Lower lobe of right lung (tissue), 2 donors: ENCODE measurements at places on chromosomes 13 and 19. TPM values are rescaled to one million over a fixed set of nuclear protein-coding genes. Genes with fewer than 3 reads are reported as not detected.

PABPC3 gene
- total RNA-seq, result 0.18 TPM

ZNF433 gene
- total RNA-seq, result 5.1 TPM

CYP2B6 gene
- total RNA-seq, result 1.9 TPM

FXYD1 gene
- total RNA-seq, result 49.7 TPM

TSSK6 gene
- 2.9 TPM for total RNA-seq

TMEM150B gene
- 45.5 TPM for total RNA-seq

DNA sequence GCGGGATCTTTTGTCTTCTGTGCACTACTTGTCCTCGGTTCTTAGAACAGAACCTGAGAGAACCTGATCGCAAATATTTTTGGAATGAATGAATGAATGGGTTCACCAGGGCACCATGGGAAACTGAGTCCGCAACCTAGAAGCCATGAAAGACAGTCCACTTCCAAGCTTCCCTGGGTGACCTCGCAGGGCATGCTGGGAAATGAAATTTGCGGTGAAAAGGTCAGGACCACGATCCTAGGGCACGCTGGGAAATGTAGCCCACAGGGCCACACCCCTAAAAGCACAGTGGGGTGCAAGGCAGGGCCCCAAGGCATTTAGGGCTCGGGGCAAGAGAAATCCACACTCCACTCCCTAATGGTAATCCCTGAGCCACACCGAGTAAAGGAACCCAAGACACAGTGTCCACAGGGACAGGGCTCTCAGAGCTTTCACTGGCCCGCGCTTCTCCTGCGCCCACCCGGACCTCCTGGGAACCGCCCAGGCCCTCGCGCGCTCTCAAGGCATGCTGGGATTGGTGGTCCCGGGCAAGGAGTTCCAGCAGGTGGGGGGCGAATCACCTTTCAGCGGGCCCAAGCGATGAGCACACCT lies 1.1 kb upstream of the PPP1R12C start:
- peak; percentile 71 for DNase-seq
- peak overlapping the region; percentile 89 for H3K4me3 ChIP-seq
- H3K4me1 ChIP-seq, result peaks cover 38% of the 10 kb centered on the region
- no peaks in the 10 kb centered on the region for H3K36me3 ChIP-seq

DNA sequence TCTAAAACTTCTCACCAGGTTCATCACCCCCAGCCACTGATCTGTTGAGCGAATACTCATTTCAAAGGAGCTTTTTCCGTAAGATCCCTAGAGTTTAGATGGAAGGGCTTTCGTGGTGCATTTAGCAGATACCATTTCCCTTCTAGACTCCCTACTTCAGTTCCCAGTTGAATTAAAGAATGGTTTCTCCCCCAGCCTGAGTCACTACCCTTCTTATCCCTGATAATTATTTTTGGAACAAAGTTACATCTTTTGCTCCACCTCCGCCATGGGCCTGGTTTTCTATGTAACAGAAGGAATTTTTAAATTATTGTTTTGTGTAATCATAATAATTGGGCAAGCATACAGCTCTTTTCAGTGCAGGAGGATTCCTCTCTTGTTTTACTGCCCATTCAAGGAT lies 22.0 kb downstream of the USPL1 start:
- no peak for DNase-seq
- peaks cover 71% of the 10 kb centered on the region for H3K36me3 ChIP-seq
- no peaks in the 10 kb centered on the region for H3K27me3 ChIP-seq

DNA sequence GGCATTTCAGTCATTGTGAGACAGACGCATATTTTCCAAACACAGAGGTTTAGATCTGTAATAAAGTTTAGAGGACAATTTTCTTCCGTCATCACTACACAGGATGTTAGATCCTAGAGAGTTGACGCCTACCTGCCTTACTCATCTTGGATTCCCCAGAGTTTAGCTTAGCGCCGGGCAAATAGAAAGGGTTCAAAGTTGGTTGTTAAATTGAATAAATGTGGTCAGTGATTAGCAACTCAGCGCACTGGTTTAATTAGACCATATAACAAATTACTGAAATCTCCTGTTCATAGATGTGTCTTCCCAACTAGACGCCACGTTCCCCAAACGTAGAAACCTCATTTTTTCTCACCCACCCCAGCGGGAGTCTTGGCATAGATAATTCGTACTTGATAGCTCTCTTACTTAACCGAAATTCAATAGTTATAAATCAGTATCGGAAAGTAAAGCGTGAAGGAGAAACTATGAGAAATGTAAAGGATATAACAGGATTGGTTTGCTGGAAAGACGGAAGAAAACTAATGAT lies 726 bp upstream of the UFM1 start:
- DNase-seq, result no peak
- H3K36me3 ChIP-seq, result peaks cover 11% of the 10 kb centered on the region
- H3K4me3 ChIP-seq, result peak overlapping the region; percentile 77
- H3K4me1 ChIP-seq, result peaks cover 21% of the 10 kb centered on the region
- no peaks in the 10 kb centered on the region for H3K27me3 ChIP-seq

- H3K36me3 ChIP-seq, result no peaks in the 10 kb centered on the region
- H3K4me1 ChIP-seq, result no peaks in the 10 kb centered on the region
- DNase-seq, result no peak
- H3K4me3 ChIP-seq, result no peak overlapping the region
- no peak overlapping the region for H3K27ac ChIP-seq
These were observed 103.7 kb downstream of the LACC1 start for GRCh38 chr13:43983373-43983772.

DNA sequence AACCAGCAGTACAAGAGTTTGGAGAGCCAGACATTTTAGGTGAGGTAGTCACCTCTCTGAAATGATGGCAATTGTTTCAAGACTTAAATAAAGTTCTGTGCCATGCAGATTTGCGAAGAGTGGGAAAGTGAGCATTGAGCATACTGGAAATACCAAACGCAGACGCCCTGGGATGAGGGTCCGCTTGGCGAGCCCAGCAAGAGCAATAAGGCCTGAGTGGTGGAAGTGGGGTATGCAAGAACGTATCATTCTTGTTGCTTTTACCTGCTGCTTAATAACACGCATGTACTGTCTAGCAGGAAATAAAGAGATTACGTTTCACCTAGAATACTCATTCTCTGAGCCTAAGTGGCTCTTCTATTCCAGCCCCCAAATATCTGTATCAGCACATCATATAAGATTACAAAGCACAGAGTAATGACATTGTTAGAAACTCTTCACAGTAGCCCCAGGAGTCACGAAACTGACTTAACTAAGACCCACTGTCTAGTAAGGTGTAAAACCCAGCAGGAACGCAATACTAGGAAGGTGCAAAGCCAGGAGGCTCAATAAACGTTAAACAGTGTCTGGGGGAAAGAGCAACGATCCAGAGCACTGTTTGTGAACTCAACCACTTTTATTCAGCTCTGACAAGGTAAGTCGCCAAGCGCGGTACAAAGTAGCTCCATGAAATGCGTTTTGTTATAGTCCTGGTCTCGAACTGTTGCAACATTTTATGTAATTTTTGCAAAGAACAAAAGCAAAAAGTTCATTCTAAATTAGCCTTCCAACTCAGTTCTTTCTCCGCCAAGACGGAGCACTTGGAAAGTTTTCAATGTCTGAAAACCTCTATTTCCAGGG lies 1.2 kb downstream of the RCBTB2 start:
- H3K27ac ChIP-seq, result peak overlapping the region; percentile 98
- H3K36me3 ChIP-seq, result no peaks in the 10 kb centered on the region
- peak overlapping the region; percentile 76 for H3K4me3 ChIP-seq
- no peaks in the 10 kb centered on the region for H3K27me3 ChIP-seq
- DNase-seq, result no peak

- H3K4me3 ChIP-seq, result no peak overlapping the region
- H3K36me3 ChIP-seq, result no peaks in the 10 kb centered on the region
- DNase-seq, result no peak
- no peaks in the 10 kb centered on the region for H3K4me1 ChIP-seq
- no peak overlapping the region for H3K27ac ChIP-seq
These were observed 454.9 kb downstream of the FOXO1 start for GRCh38 chr13:40211586-40211968.

- no peak overlapping the region for H3K4me3 ChIP-seq
- H3K27ac ChIP-seq, result no peak overlapping the region
- no peaks in the 10 kb centered on the region for H3K27me3 ChIP-seq
- H3K36me3 ChIP-seq, result no peaks in the 10 kb centered on the region
- DNase-seq, result no peak
- peaks cover 15% of the 10 kb centered on the region for H3K4me1 ChIP-seq
These were observed 3.4 kb upstream of the JUND start for GRCh38 chr19:18284712-18285360.

GRCh38 chr13:28204690-28205443 lies 66.5 kb downstream of the PAN3 start:
- peaks cover 28% of the 10 kb centered on the region for H3K36me3 ChIP-seq
- H3K4me3 ChIP-seq, result no peak overlapping the region
- no peak overlapping the region for H3K27ac ChIP-seq

DNA sequence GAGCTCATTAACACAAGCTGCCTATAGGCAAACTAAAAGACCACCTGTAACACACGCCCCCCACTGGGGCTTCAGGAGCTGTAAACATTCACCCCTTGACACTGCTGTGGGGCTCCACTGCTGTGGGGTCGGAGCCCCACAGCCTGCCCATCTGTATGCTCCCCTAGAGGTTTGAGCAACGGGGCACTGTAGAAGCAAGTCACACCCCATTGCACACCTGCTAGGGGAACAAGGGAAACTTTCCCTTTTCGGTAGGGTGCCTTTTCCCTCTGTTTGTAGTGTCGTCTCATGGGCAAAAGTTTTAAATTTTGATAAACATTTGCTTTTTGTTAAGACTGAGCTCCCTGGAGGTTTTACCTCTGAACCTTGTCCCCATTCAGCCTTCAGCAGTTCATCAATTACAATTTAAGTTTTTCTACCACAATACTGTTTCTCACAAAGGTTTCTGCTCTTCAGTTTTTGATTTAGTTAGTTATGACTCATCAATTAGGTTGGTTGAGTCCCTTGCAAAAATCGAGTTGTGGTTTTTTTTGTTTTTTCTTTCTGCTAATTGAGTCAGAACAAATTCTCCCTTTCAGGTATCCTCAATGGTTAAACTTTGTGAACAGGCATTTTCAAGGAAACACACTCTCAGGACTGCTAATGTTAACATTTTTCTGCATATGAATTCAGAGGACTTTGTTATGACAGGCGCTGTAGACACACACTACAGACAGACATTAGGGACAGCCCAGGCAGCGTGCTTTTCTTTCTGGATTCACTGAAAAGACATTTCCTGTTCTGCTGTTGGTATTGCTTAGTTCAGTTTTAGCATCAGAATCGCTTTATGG lies 35.1 kb downstream of the ZNF433 start:
- H3K27ac ChIP-seq, result no peak overlapping the region
- H3K4me1 ChIP-seq, result no peaks in the 10 kb centered on the region
- no peaks in the 10 kb centered on the region for H3K27me3 ChIP-seq
- H3K36me3 ChIP-seq, result peaks cover 14% of the 10 kb centered on the region
- H3K4me3 ChIP-seq, result no peak overlapping the region

GRCh38 chr13:43805071-43805468 lies 18.3 kb upstream of the ENOX1 start:
- DNase-seq, result no peak
- no peaks in the 10 kb centered on the region for H3K36me3 ChIP-seq
- no peak overlapping the region for H3K4me3 ChIP-seq
- no peak overlapping the region for H3K27ac ChIP-seq

- peaks cover 28% of the 10 kb centered on the region for H3K4me1 ChIP-seq
- no peak overlapping the region for H3K27ac ChIP-seq
- no peak overlapping the region for H3K4me3 ChIP-seq
- no peaks in the 10 kb centered on the region for H3K27me3 ChIP-seq
- no peaks in the 10 kb centered on the region for H3K36me3 ChIP-seq
These were observed 24.7 kb downstream of the ARID3A start for GRCh38 chr19:950352-951066.

DNA sequence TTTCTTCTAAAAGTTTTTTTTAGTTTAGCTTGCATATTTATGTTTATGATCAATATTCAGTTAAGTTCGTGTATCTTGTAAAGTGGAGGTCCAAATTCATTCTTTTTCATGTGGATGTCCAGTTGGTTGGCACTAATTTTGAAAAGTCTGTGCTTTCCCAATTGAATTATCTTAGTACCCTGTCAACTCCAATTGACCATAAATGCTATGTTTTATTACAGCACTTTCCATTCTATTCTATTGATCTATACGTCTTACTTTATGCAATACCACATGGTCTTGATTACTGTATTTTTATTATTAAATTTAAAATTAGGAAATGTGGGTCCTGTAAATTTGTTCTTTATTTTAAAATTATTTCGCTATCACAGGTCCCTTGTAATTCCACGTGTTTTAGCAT lies 837.6 kb upstream of the SLC10A2 start:
- no peak for DNase-seq
- H3K27ac ChIP-seq, result no peak overlapping the region

- H3K4me1 ChIP-seq, result peaks cover 23% of the 10 kb centered on the region
- H3K27me3 ChIP-seq, result no peaks in the 10 kb centered on the region
- H3K27ac ChIP-seq, result peak overlapping the region; percentile 36
- no peak for DNase-seq
- peak overlapping the region; percentile 44 for H3K4me3 ChIP-seq
These were observed 4.9 kb downstream of the ERICH4 start for GRCh38 chr19:41447732-41448332.

GRCh38 chr13:57264965-57265364 lies 98.0 kb downstream of the PRR20E start:
- H3K4me3 ChIP-seq, result no peak overlapping the region
- no peaks in the 10 kb centered on the region for H3K27me3 ChIP-seq
- H3K36me3 ChIP-seq, result no peaks in the 10 kb centered on the region
- no peak overlapping the region for H3K27ac ChIP-seq
- no peaks in the 10 kb centered on the region for H3K4me1 ChIP-seq
- DNase-seq, result no peak

DNA sequence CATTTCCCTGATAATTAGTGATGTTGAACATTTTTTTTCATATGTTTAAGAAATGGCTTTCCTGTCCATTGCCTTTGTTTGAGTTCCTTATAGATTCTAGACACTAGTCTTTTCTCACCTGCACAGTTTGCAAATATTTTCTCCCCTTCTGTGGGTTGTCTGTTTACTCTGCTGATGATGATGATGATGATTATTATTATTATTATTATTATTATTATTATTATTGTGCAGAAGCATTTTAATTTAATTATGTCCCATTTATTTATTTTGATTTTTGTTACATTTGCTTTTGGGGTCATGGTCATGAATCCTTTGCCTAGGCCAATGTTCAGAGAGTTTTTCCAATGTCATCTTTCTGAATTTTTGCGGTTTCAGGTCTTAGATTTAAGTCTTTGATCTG lies 492.5 kb upstream of the TSHZ3 start:
- no peaks in the 10 kb centered on the region for H3K4me1 ChIP-seq
- no peaks in the 10 kb centered on the region for H3K27me3 ChIP-seq
- H3K36me3 ChIP-seq, result no peaks in the 10 kb centered on the region
- no peak overlapping the region for H3K4me3 ChIP-seq
